ENCODE measurements at places on chromosomes 16 and 17. TPM values are rescaled to one million over a fixed set of nuclear protein-coding genes. Genes with fewer than 3 reads are reported as not detected.

DNA sequence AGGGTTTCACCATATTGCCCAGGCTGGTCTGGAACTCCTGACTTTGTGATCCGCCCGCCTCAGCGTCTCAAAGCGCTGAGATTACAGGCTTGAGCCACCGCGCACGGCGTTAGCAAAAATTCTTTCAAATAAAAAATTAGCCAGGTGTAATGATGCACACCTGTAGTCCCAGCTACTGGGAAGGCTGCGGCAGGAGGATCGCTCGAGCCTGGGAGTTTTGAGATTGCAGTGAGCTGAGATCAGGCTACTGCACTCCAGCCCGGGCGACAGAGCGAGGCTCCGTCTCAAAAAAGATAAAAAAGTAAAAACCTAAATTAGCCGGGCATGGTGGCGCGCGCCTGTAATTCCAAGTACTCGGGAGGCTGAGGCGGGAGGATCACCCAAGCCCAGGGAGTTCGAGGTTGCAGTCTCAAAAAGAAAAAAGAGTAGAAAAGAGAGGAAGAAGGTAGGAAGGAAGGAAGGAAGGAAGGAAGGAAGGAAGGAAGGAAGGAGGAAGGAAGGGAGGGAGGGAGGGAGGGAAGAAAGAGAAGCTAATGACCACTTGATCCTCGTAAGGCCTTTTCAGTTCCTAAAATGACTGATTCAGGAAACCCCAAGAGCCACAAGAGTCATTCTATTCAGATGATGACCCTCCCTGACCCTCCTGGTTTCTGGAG is 59.2 kb downstream of the SRL start:
- no peak for DNase-seq
- peak overlapping the region; percentile 88 for H3K4me3 ChIP-seq
- no peaks in the 10 kb centered on the region for H3K27me3 ChIP-seq
- peak overlapping the region; percentile 99 for H3K27ac ChIP-seq
- no peaks in the 10 kb centered on the region for H3K36me3 ChIP-seq

DNA sequence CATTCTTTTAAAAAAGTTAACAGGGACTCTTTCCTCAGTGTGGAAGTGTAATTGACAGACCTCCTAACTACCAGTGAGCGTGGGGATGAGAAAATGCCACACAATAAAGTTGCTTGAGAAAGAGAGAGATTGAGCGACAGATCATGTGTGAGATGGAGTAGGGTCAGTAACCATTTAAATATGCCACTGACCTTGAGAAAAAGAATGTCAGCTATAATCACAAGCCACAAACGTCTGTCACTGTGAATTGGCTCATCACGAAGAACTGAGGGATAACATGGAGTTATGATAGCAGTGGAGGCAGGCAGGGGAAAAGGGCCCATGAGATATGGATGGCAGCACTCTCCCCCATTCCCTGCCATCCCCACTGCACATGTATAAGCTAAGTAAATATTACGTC is 253.9 kb downstream of the SLC39A11 start:
- no peak for DNase-seq
- H3K36me3 ChIP-seq: peaks cover 18% of the 10 kb centered on the region
- no peaks in the 10 kb centered on the region for H3K27me3 ChIP-seq
- H3K27ac ChIP-seq: no peak overlapping the region
- no peak overlapping the region for H3K4me3 ChIP-seq

- peak; percentile 89 for DNase-seq
- H3K4me1 ChIP-seq: peaks cover 11% of the 10 kb centered on the region
- no peaks in the 10 kb centered on the region for H3K36me3 ChIP-seq
- H3K4me3 ChIP-seq: no peak overlapping the region
Measured at GRCh38 chr17:17356149-17356930, 53.2 kb downstream of the NT5M start.

Gene USH1G
- 2.4 TPM for total RNA-seq

Gene GPR179
- 0.17 TPM for total RNA-seq
